ENCODE measurements at places on chromosomes 7 and 10.

GRCh38 chr7:156169474-156170370 is 357.5 kb upstream of the SHH start:
- DNase-seq, result no peak

GRCh38 chr10:28249512-28249911 is 53.4 kb downstream of the MPP7 start:
- DNase-seq, result no peak

DNA sequence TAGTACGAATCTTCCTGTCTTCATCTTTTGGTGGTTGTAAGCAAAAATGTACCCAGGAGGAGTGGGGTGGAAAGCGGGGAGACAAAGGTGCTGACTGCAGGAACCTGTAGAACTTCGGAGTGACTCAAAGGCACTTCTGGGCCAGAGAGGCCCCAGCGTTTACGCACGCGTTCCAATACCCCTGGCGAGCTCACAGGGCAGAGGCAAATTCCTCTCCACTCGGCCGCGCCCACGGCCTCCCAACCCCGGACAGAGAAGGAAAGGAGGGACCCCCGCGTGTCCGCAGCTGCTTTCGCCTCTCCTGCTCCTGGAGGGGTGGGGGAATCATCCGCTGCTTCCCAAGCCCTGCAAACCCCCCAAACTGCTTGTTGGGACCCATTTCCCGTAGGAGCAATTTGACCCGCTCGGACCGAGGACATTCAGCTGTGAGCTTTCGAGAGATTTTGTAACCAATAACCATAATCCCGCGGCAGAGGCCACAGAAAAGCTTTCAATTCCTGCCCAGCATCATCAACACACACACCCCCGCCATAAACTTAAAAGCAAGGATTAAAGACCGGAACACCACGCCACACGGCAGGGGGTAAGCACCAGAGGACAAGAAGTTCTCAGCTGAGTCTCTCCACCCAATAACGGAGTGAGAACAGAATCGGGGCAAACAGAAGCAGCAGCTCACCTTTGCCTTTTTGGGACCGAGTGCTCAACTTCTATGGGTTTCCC is 2.3 kb downstream of the IGF2BP3 start:
- DNase-seq, result peak; percentile 49

GRCh38 chr10:44199991-44200655 is 184.8 kb downstream of the CXCL12 start:
- no peak for DNase-seq

GRCh38 chr7:133815611-133816210 is 311.4 kb upstream of the LRGUK start:
- peak; percentile 28 for DNase-seq

GRCh38 chr7:85224171-85224570 is 37.3 kb upstream of the SEMA3D start:
- peak; percentile 5 for DNase-seq

- no peak for DNase-seq
Observed at GRCh38 chr10:62694537-62695126, 109.9 kb upstream of the ADO start.

GRCh38 chr10:36591436-36591835 is 534.0 kb upstream of the ANKRD30A start:
- DNase-seq, result peak; percentile 30

DNA sequence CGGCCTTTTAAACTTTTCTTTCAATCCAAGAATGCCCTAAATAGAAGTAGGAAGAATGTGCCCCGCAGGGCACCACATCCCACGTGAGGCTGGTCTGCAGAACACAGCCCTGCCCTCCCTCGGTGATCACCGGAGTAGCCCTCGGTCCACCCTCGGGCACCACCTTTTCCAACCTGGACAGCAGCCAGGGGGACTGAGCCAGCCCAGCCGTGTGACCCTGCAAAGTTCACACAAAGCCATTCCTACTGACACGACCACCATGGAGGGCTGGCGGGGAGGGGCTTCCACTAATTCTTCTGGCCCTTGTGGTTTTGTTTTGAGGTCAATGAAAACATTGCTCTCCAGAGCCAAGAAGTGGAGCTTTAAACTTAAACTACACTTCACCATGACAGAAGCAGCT is 132.2 kb downstream of the TCERG1L start:
- no peak for DNase-seq

GRCh38 chr7:142110098-142110497 is 1.4 kb upstream of the MGAM2 start:
- DNase-seq, result no peak

DNA sequence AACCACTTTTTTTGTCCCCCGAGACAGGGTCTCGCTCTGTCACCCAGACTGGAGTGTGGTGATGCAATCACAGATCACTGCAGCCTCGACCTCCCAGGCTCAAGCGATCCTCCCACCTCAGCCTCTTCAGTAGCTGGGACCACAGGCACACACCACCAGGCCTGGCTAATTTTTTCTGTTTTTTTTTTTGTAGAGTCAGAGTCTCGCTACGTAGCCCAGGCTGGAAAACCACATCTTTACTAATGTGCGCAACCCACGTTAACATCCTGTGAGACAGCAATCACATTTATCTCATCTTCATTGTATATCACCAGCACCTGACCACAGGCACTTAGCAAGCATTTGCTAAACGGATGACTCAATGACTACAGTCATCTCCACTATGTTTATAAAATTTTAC is 77.8 kb upstream of the ATP6V0A4 start:
- DNase-seq, result peak; percentile 84

DNA sequence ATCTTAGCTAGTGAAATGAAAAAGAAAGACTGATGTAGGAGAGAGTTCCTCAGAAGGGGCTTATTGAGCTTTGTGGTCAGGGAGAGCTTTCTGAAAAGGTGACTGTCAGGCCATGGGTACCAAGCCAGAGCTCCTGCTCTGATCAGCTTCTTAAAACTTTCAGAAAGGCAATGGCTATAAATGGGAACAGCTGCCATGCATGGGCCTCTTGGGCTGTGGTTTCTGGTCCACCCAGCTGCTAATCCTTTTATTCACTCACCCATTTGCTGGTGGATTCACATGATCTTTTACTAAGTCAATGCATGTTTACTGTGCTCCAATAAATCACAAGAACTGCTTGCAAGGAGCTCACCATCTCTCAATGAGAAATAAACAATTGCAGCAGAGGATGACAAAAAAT is 60.1 kb upstream of the ZPBP start:
- no peak for DNase-seq

- no peak for DNase-seq
Observed at GRCh38 chr7:24408798-24409430, 124.9 kb downstream of the NPY start.

- peak; percentile 33 for DNase-seq
Observed at GRCh38 chr7:100547872-100548271, 8.9 kb downstream of the AGFG2 start.

- no peak for DNase-seq
Observed at GRCh38 chr7:129465080-129465479, 30.8 kb downstream of the STRIP2 start.

DNA sequence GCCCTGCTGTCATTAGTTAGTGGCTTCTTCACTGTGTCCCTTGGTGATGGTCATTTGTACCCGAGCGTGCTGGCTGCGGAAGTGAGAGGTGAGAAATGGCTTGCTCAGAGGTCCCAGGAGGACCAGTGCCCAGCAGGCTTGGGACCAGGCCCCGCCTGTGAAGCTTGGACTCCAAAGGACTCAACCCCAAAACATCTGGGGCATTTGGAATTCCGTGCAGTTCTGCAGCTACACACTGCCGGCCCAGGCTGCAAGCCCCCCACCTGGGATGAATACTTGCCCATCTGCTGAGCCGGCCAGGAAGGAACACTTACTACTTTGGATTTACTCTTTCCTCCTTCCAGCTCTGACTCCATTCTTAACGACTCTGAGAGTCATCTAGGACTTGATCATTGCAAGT is 18.0 kb downstream of the ECHDC3 start:
- no peak for DNase-seq

GRCh38 chr10:131841131-131841660 is 59.6 kb upstream of the PPP2R2D start:
- DNase-seq, result no peak

- DNase-seq, result no peak
Observed at GRCh38 chr10:67519434-67519833, 176.6 kb downstream of the CTNNA3 start.

DNA sequence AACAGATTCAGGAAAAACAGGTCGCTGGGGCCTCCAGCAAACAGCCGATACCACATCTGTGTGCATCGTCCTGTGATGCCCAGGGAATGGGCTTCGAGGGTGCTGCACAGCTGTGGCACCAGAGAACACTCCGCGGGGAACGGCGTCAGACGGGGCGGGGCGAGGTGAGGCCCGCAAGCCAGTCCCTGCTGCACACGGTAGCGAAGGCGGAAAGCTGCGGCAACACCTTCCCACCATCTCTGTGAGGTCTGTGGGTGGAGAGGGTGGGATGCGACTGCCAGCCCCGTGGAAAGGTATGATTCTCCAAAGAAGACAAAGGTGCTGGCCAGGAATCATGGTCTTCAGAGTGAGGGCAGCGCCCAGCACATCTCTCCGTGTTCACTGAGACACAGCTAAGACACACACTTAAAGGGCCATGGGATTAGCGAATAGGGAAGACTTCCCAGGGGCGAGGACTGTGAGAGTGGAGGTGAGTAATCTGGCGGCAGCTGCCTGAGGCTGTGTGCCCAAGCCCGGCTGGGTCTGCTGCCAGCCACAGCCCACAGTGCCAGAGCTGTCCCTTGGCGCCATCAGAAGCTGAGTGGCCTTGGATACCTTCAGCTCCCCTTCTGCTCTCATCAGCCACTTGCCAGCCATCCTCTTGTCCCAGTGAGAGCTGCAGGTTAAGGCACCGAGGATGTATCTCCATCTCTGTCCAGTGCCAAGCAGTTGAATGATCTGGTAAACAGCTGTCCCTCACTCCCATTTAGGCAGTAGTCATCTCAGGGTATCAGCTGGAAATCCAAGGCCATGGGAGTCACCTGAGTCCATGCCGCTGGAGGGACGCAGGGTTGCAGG is 17.6 kb downstream of the PRKAG2 start:
- no peak for DNase-seq

DNA sequence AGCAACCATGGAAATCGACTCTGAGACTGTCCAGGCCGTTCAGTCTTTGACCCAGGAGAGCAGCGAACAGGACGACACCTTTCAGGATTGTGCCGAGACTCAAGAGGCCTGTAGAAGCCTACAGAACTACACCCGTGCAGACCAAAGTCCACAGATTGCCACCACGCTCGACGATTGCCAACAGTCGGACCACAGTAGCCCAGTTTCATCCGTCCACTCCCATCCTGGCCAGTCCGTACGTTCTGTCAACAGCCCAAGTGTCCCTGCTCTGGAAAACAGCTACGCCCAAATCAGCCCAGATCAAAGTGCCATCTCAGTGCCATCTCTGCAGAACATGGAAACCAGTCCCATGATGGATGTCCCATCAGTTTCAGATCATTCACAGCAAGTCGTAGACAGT is 82.0 kb upstream of the SAMD8 start:
- no peak for DNase-seq

DNA sequence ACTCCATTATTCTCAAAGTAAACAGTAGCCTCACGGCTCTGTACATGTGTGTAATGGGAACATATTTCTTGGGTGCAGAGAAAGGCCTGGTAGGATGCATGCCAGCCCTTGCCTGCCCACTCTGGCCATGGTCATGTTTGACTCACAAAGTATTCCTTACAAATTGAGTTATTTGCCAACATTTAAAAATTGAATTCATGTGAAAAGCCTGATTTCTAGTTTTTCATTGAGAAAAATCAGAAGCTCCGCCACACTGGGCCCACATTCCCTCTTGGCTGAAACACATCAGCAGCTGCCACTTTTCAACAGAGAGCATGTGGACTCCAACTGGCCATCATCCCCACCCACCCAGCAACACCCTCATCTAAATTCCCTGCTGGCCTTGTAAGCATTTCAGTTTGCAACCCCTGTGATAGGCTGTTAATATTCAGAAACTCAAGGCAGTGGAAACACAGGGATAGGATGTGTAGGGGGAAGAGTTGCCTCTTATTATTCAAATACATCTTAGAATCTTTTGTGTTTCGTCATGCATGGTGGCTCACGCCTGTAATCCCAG is 40.9 kb downstream of the CDH23 start:
- DNase-seq, result no peak

DNA sequence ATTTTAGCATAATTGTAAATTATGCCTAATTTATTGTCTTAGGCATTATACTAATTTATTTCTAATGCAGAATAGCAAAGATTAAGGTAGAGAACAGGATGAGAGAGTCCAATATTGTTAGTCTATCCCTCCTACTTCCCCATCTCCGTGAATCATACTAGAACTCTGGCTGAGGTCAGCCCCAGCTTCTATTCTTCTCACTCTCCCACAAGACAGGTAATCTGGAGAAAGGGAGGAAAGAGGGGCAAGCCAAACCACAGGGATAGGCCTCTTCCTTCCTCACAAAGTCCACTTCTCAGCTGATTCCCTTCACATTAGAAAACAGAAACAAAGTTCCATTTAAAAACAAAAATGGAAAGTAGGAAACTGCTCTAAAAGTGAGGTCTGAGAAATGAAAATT is 117.5 kb upstream of the LAMB4 start:
- no peak for DNase-seq

GRCh38 chr7:78368771-78369170 is 570.2 kb downstream of the PHTF2 start:
- DNase-seq, result peak; percentile 45

DNA sequence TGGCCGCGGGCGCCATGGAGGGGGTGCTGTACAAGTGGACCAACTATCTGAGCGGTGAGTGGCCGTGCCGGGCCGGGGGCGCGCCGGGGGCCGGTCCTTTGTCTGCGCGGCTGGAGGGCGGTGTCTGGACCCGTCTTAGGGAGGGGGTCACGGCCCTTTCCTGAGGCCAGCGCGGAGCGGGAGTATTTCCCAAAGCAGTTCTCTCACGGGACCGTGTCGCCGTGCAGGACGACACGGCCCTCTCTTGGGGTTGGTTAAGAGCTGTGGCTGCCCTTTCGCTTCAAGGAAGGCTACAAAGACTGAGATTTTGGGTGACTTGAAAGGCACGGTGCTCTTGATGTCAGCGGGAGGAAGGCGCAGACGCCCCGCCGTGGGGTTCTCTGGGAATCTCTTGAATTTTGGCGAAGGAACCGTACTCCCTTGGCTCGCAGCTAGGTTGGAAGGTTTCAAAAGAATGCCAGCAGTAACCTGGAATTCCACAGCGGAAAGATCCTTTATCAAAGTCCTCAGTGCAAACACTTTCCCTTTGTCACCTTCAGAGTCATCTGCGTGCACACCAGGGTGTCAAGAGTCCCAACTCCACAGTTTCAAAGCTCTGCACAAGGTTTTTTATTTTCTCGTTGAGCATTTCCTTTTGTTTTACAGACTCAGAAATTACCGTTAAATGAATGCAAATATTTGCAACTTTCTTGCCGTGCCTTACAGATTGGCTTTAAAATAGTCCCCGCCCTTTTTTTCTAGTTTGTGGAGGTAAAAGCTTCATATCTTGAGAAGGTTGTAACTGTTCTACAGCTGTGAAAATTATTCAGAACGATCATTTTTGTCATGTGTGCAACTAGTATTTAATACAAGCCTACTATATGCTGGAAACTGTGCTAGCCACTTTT is 780 bp downstream of the PLEKHA8 start:
- peak; percentile 33 for DNase-seq

DNA sequence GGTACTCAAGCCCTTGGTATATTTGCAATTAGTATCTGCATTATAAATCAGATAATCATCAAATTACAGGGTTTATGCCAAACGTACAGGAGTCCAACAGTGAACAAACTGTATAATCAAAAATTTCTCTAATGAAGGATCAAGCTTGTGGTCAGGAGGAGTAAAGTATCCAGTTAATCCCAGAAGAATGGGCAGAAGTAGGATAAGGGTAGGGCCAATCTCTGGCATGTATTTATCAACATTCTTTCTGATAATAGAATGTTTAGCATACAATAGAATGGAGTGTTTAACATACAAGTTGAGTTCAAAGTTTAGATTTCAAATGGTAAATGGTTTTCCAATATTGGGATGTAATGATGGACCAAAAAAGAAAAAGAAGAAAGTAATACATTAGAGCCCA is 103.0 kb downstream of the CALD1 start:
- no peak for DNase-seq
